ENCODE measurements at places on chromosomes 5 and 9. TPM values are rescaled to one million over a fixed set of nuclear protein-coding genes. Genes with fewer than 3 reads are reported as not detected.

The MEIKIN gene
- not detected for total RNA-seq

DNA sequence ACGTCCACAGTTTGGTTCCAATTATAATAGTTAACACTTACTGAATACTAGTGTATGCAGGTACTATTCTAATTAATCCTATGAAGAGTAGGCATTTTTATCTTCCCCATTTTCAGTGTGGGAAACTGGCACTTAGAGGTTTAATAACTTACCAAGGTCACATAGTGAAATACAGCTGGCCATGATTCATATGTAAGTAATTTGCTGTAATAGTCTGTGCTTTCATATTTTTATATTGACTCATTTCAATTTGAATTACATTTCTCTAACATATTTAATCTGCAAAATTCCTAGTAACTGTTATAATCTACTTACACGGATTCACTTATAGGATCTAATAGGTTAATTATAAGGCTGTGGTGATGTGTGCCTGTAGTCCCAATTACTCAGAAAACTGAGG, 19.4 kb downstream of the CCNH start:
- no peak for DNase-seq

- DNase-seq, result no peak
These were observed 40.1 kb upstream of the STX17 start for GRCh38 chr9:99866398-99866797.

The SMIM32 gene
- total RNA-seq, result not detected

DNA sequence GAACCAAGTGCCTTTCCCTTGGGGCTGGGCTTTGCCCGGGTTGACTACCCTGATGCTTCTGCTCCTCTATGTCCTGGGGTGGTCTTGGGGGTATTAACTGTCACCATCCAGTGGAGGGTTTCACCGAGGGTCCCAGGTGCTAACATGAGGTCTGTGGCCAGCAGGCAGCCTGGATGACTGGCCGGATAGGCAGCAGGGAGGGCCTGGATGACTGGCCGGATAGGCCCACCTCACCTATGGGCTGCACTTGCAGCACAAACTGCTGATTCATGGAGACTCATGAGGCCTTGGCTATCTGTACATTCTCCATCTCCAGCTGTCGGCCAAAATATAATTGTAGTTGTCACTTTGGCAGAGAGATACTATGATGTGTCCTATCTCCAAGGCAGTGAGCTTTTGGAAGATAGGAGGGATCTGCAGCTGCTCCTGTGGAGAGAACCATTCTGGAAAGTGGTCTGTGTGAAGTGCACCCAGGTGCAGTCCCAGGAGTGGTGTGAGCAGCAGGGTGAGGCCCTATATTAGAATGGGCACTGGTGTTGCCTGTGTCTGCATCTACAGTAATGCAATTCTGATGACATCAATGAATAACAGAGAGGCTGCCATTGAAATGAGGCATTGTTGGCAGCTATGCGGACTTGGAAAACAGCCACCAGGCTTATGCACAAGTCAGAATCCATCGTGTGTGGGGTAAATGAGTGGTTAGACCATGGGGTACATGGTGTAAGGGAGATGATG, 26.3 kb upstream of the CDKN2AIPNL start:
- no peak for DNase-seq

- DNase-seq, result no peak
These were observed 28.6 kb downstream of the PTPDC1 start for GRCh38 chr9:94112716-94113465.

GRCh38 chr5:125484272-125484741, 737.9 kb upstream of the ZNF608 start:
- DNase-seq, result no peak

DNA sequence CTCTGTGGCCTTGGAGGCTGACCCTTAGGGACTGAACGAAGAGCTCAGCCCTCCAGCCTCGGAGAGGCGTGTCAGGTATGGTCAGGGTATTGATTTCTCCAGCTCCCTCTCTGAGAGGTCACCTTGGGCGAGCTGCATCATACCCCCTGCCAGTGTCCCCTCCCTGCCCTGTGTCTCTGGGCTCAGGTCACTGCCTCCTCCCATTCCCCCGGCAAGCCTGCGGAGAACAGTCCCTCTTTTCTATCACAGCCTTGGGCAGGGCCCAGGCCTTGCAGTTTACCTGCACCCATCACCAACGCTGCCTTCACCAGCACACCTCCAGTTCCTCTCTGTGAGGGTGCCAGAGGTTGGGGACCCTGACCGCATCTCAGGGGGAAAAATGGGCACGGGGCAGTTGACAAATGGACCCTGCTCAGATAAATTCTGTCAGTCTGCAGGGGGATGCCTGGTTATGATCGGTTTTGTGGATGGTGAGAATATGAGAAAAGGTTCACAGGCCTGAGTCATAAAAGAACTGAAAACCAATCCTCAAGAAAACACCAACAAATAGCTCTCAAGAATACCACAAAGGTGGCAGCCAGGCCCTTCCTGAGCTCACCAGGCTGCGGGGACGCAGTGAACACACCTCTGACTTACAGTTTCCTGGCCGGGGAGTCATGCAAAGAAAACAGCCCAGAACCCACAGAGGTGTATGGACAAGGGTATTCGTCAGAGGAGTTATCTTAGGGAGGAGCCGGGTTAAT, 24.7 kb upstream of the RXRA start:
- no peak for DNase-seq

GRCh38 chr9:115111874-115112273, 6.1 kb downstream of the TNC start:
- DNase-seq, result no peak

- peak; percentile 85 for DNase-seq
These were observed 1.0 kb downstream of the FOXE1 start for GRCh38 chr9:97853844-97854695.

- no peak for DNase-seq
These were observed 159.2 kb downstream of the SNX18 start for GRCh38 chr5:54676481-54677340.

- DNase-seq, result no peak
These were observed 130.2 kb upstream of the SV2C start for GRCh38 chr5:75952963-75953362.

The ACOT12 gene
- total RNA-seq, result under 0.01 TPM

DNA sequence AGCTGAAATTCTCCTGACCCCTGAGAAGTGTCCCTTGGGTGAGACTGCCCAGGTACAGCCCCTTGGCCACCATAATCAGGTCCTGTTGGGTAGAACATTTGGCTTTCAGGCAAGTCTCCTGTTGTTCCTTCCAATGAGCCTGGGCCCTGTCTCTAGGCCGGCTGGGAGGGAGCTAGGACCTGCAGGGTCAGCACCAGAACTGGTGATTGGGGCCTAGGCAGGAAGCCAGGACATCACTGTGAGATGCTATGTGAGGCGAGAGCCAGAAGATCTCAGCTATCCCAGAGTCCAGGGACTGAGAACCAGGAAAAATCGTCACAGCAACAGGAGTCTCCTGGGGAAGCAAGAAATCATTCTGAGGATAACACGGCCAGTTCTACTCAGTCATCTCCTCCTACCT, 51.5 kb downstream of the PCDH1 start:
- DNase-seq, result no peak

The PCDHGA10 gene
- 1.1 TPM for total RNA-seq

The CAMK4 gene
- total RNA-seq, result 0.27 TPM

DNA sequence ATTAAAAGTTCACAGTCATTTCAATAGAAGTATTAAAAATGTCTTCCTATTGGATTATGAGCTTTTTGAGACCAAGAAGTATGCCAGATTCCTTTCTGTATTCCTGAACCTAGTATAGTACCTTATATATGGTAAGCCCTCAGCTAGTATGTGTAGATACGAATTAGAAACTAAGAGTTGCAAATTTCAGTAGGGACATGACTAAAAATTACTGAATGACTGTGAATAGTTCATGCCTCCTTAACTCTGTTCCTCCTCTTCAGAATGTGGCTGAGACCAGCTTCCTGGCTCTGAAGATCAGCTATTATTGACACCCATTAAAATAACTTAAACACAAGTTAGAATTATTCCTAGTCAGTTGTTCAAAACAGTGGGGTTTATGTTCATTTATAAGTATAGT, 19.7 kb downstream of the KDM3B start:
- no peak for DNase-seq

DNA sequence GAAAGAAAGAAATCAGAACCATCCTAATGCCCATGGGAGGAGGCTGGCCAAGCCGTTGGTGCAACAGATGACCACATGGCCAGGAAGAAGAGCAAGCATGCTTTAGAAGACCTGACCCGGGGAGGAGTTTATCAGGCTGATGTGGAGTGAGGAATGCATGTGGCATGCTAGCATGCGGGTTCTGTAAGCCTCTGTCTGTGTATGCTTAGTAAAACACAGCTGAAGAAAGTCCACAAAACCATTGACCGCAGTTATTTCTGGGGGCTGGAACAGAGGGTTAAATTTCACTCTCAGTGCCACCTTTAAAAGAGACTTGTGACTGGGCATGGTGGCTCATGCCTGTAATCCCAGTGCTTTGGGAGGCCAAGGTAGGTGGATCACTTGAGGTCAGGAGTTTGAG, 19.1 kb downstream of the GFI1B start:
- no peak for DNase-seq

The PCDHB14 gene
- total RNA-seq, result under 0.01 TPM

- no peak for DNase-seq
These were observed 11.9 kb upstream of the ZNF366 start for GRCh38 chr5:72519111-72519510.

DNA sequence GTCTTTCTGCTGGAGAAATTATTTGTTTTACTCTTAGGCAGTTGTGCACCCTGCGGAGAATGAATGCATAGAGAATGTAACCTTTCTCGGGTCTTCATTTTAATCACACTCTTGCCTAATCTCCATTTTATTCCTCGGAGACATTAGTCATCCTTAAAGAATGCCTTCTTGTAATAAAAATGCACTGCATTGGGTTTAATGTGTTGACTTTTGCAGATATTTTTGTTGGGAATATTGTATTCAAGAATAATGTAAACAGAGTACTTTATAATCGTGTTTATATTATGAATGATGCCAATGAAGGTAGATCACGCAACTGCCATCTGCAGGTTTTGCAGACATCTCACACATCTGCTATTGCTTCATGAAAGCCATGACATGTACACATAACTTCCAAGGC, 1093.9 kb upstream of the CDH6 start:
- no peak for DNase-seq

The PDE8B gene
- total RNA-seq, result 0.27 TPM

GRCh38 chr5:167479779-167480178, 811.7 kb upstream of the WWC1 start:
- no peak for DNase-seq

DNA sequence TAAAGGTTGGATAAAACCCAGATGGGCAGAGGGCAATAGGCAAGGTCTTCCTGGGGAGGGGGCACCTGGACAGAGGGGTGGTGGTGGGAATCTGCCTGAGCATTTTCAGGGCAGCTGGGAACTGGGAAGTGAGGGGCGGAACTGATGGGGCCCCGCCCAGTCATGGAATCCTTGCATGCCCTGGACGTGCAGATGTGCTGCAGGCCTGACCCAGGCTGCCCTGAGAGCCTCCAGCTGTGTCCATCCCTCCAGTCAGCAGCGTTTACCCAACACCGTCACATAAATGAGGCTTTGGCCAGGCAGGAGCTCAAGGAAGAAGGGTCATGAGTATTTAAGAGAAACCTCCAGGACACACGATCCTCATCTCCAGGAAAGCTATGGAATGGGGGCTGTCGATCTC, 70.3 kb downstream of the DAB2IP start:
- DNase-seq, result no peak

DNA sequence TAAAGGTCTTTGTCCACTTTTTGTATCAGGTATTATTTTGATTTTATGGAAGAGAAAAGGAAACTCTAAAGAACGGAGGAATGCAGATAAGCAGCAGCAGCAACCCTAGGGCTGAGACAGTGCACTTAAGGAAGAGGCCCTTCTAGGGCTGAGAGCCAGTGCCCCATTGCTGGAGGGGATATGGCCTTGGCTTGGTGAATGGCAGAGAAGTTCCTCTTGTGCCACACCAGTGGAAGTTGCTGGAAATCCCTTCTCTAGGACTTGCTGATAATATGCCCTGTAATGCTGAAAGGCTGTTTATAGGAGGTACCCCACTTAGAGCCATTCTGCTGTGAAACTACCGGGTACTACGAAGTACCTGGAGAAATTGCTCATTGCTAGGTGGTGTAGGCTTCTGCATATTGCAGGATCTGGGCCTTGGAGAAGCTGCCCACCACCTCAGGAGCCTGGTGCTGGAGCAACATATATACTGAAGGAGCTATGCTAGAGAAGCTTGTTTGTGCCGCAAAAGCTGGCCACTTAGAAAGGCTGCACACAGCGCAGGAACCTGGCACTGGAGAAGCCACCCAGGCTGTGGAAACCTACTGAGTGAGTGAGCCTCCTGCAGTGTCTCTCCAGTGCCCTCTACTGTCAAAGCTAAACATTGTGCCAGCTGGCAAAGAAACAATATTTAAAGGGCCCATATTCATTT, 9.6 kb upstream of the UBTD2 start:
- peak; percentile 84 for DNase-seq

DNA sequence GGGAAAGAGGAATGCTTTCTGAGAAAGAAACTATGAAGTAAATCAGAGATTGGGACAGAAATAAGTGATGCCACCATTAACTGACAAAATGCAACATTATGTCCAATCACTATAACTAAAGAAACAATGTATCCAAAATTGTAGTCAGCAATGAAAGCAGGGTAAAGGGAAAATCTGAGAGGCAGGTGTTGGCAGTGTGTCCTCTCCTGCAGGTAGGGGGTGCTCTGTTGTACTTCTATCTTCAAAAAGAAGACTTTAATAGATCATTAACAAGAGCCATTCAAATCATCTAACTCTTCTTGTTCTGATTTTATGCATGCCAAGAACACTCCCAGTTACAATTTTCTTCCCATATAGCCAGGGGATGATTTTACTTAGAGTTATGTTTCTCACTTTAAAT, 1275.7 kb downstream of the PTPRD start:
- DNase-seq, result no peak

DNA sequence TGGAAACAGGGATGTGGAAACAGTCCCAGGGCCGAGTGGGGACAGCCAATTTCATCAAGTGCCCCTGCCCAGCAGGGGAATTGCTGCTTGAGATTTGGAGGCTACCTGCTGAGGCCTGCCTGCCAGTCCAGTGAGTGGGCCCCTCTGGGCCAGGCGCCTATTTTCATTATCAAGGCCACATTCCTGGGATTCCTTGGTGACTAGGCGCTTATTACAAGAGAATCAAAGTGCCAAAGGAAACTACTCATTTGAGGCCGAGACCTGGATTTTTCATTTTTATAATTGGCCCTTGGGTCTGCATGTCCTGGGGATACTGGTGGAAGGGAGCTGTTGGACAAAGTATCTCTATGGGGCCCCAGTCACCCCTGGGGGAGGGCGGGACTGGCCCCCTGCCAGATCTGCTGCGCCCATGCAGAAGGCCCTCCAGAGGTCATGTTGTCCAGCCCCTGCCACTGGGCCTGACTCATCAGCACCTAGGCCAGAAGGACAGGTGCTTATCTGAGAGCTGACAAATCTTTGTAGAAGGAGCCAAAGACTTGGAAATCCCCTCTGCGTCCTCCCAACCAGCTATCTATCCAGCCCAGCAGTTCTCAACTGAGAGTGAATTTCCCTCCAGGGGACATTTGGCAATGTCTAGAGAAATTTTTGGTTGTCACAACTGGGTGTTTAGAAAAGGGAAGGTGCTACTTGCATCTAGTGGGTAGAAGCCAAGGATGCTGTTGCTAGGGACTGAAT, 45.6 kb downstream of the FOXI1 start:
- no peak for DNase-seq
